ENCODE measurements at places on chromosomes 16 and 17.

- DNase-seq, result no peak
Measured at GRCh38 chr17:17053446-17054379, 11.5 kb downstream of the MPRIP start.

DNA sequence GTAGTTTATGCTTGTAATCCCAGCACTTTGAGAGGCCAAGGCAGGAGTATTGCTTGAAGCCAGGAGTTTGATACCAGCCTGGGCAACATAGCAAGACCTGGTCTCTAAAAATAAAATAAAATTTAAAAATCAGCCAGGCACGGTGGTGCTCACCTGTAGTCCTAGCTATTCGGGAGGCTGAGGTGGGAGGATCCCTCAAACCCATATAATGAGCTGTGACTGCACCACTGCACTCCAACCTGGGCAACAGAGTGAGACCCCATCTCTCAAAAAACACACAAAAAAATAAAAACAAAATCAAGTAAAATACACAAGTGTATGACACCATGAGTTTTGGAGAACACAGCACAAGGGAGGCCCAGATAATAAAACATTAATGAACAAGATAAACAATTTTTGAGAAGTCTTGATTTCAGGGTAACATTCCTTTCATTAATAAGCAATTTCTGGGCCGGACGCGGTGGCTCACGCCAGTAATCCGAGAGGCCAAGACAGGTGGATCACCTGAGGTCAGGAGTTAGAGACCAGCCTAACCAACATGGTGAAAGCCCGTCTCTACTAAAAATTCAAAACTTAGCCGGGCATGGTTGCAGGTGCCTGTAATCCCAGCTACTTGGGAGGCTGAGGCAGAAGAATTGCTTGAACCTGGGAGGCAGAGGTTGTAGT, 17.9 kb downstream of the PRPSAP1 start:
- DNase-seq, result no peak

- no peak for DNase-seq
Measured at GRCh38 chr17:52470553-52470952, 312.0 kb upstream of the CA10 start.

DNA sequence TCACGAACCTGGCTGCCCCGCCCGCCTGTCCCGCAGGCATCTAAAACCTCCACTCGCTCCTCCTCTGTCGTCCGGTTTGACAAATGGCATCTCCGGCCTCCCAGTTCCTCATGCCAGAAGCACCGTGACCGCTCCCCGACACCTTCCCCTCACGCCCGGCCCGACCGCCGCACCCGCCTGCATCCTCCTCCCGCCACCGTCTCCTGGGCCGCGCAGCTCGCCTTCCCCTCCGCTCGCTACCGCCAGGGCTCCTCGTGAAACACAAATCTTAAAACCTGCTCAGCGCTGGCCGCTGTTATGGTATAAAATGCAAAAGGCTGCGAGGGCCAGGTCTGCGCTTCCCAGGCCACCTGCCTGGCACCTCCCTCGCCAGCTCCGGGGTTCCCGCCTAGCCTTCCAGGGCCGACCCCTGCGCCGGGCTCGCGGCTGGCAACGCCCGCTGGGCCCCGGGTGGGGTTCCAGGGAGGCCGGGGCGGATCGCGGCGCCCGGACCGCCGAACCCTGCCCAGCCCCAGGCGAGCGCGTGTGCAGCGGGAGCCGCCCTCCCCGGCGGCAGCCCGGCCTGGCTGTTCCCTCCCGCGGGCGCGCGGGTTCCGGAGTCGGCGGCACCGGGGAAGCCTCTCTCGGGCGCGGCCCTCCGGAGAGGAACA, 488 bp downstream of the SPSB3 start:
- no peak for DNase-seq

GRCh38 chr16:17296431-17296830, 174.3 kb downstream of the XYLT1 start:
- DNase-seq, result no peak

- DNase-seq, result no peak
Measured at GRCh38 chr17:21460358-21460757, 84.2 kb downstream of the KCNJ12 start.
